ENCODE measurements at places on chromosomes 1 and 21.

GRCh38 chr21:35482933-35483662 is 434.0 kb upstream of the RUNX1 start:
- no peak overlapping the region for H3K27ac ChIP-seq
- H3K4me3 ChIP-seq, result no peak overlapping the region
- H3K27me3 ChIP-seq, result peaks cover 9% of the 10 kb centered on the region
- peaks cover 12% of the 10 kb centered on the region for H3K4me1 ChIP-seq
- no peak for DNase-seq

- H3K4me1 ChIP-seq, result no peaks in the 10 kb centered on the region
- no peak for DNase-seq
- H3K27me3 ChIP-seq, result peaks cover 27% of the 10 kb centered on the region
- no peak overlapping the region for H3K27ac ChIP-seq
- no peaks in the 10 kb centered on the region for H3K36me3 ChIP-seq
- no peak overlapping the region for H3K4me3 ChIP-seq
Measured at GRCh38 chr1:116087628-116088027, 23.6 kb upstream of the MAB21L3 start.

- peaks cover 47% of the 10 kb centered on the region for H3K36me3 ChIP-seq
- H3K27me3 ChIP-seq, result no peaks in the 10 kb centered on the region
- H3K27ac ChIP-seq, result peak overlapping the region; percentile 27
Measured at GRCh38 chr1:203644661-203645510, 18.3 kb downstream of the ATP2B4 start.

- no peak overlapping the region for H3K4me3 ChIP-seq
- no peak for DNase-seq
- no peaks in the 10 kb centered on the region for H3K27me3 ChIP-seq
- no peak overlapping the region for H3K27ac ChIP-seq
- peaks cover 19% of the 10 kb centered on the region for H3K36me3 ChIP-seq
- peaks cover 11% of the 10 kb centered on the region for H3K4me1 ChIP-seq
Measured at GRCh38 chr21:37165586-37165985, 92.5 kb downstream of the TTC3 start.

DNA sequence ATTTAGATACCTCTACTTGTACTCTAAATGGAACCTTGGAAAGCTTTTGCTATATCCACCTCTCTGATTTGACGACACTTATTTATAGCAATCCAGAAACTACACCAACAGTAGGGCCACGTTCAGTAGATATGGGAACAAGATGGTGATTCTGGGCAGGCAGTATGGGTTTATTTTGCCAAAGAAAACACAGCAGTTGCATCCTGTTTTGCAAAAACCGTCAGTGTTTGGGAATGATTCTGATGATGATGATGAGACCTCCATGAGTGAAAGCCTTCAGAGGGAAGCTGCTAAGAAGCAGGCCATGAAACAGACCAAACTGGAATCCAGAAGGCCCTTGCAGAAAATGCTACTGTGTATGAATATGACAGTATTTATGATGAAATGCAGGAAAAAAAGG is 41.5 kb upstream of the NEXN start:
- DNase-seq, result no peak
- no peaks in the 10 kb centered on the region for H3K27me3 ChIP-seq

GRCh38 chr1:54980046-54980527 is 341 bp upstream of the TMEM61 start:
- H3K27ac ChIP-seq, result no peak overlapping the region
- peaks cover 52% of the 10 kb centered on the region for H3K27me3 ChIP-seq
- no peaks in the 10 kb centered on the region for H3K4me1 ChIP-seq
- H3K36me3 ChIP-seq, result no peaks in the 10 kb centered on the region
- DNase-seq, result no peak

DNA sequence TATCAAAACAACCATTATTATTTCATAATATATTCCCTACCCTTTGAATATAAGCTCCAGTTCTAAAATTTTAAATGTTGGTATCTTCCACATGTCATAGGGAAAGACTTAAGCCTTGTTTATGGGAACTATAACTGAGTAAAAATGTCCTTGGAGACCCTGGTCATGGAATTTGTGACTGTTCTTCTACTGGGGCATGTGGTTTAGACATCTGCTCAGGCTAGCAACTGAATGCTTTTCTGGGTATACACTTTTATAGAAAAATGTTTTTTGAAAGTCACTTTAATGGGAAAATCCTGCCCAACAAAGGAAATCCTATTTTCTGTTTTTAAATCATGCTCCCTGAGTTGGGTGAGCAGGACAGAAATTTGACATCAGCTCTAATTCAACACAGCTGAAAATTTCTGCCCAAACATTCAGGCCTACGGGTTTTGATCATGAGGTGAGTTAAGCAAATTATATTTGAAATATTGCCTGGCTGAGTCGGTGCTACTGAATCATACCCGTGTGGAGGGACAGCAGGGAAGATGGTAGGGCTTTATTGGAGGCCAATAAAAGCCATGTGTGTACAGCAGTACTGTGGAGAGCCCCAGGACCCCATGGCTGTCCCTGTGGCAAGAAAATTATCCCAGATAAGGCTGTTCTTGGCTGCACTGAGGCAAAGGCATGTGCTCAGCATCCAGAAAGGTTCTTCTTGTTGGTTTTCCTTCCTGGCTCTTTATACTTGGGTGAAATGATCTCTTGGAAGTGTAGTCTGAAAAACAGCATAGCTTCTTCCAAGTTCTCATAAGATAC is 391.8 kb downstream of the DISC1 start:
- H3K36me3 ChIP-seq, result no peaks in the 10 kb centered on the region
- no peaks in the 10 kb centered on the region for H3K4me1 ChIP-seq
- no peak for DNase-seq
- H3K27me3 ChIP-seq, result no peaks in the 10 kb centered on the region
- H3K4me3 ChIP-seq, result no peak overlapping the region

- peaks cover 22% of the 10 kb centered on the region for H3K36me3 ChIP-seq
- H3K27ac ChIP-seq, result peak overlapping the region; percentile 94
- no peak for DNase-seq
- no peaks in the 10 kb centered on the region for H3K27me3 ChIP-seq
- H3K4me1 ChIP-seq, result peaks cover 42% of the 10 kb centered on the region
Measured at GRCh38 chr1:160538985-160539651, 16.1 kb upstream of the SLAMF6 start.

DNA sequence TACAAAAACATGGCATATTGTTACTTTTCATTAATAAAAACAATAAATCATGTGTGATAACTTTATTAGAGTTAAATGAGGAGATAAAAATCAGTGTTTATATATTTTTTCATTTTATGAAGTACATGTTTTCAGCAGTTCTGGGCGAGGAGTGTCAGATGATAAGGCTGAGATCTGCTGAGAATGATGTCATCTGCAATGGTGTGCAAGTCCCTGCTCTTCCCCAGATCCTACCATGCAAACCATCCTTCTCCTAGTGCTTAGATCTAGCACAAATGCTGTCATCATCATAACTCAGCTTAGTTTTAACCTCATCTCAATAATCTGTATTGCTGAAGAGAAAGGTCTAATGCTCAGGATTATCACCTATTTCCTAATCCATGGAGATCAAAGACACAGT is 214.4 kb upstream of the DAB1 start:
- H3K27me3 ChIP-seq, result peaks cover 2% of the 10 kb centered on the region
- no peak overlapping the region for H3K4me3 ChIP-seq
- H3K4me1 ChIP-seq, result no peaks in the 10 kb centered on the region
- no peak overlapping the region for H3K27ac ChIP-seq
- no peak for DNase-seq
- H3K36me3 ChIP-seq, result no peaks in the 10 kb centered on the region

DNA sequence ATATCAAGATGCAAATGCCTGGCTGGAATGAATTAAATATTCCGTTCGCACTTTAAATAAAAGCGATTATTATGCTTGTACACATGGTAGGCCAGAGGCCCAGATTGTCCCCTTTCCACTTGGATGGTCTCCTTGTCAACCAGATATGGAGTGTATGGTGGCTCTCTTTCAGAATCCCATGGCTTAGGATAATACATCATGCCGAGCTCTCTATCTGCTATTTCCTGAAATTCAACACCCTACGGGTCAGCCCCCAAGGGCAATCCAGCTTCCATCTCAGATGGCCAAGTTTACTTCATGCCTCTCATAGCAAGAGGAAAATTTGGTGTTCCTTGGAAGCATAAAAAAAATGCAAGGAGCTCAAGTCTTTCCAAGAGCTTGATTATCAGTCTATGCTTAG is 25.4 kb upstream of the FMO1 start:
- no peak for DNase-seq
- H3K27me3 ChIP-seq, result peaks cover 3% of the 10 kb centered on the region
- H3K4me3 ChIP-seq, result no peak overlapping the region

- no peak overlapping the region for H3K27ac ChIP-seq
- no peak for DNase-seq
- H3K4me1 ChIP-seq, result peaks cover 53% of the 10 kb centered on the region
- H3K36me3 ChIP-seq, result peaks cover 4% of the 10 kb centered on the region
- no peaks in the 10 kb centered on the region for H3K27me3 ChIP-seq
- no peak overlapping the region for H3K4me3 ChIP-seq
Measured at GRCh38 chr1:77671836-77672235, 10.6 kb downstream of the ZZZ3 start.

GRCh38 chr1:157639800-157640199 is 41.9 kb upstream of the FCRL4 start:
- H3K4me1 ChIP-seq, result no peaks in the 10 kb centered on the region
- peaks cover under 1% of the 10 kb centered on the region for H3K27me3 ChIP-seq
- no peak overlapping the region for H3K27ac ChIP-seq
- no peaks in the 10 kb centered on the region for H3K36me3 ChIP-seq
- no peak for DNase-seq

DNA sequence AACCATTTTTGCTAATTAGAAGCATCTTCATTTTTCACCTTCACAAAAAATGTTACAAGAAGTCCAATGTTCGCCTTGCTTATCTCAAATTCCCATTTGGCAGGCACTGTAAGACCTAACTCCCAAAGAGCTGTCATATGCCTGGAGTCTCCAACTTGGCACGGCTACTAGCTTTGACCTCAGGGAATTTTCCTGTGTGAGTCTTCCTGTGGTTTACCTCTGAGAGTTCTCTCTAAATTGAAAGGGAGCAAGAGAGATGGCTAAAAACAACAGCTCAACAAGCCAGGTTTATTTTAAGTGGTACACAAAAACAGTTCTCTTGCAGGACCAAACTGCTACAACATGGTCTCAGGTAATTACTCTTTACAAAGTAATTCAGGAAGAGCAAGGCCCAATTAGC is 756.0 kb upstream of the ADGRL2 start:
- H3K27ac ChIP-seq, result no peak overlapping the region
- H3K4me1 ChIP-seq, result no peaks in the 10 kb centered on the region
- DNase-seq, result no peak

- H3K4me1 ChIP-seq, result no peaks in the 10 kb centered on the region
- no peak overlapping the region for H3K27ac ChIP-seq
- DNase-seq, result no peak
- H3K4me3 ChIP-seq, result no peak overlapping the region
Measured at GRCh38 chr1:17986156-17986555, 121.4 kb upstream of the IGSF21 start.

GRCh38 chr1:44543786-44544185 is 130.5 kb downstream of the TMEM53 start:
- H3K4me1 ChIP-seq, result no peaks in the 10 kb centered on the region
- peaks cover 10% of the 10 kb centered on the region for H3K27me3 ChIP-seq
- H3K36me3 ChIP-seq, result no peaks in the 10 kb centered on the region

GRCh38 chr1:27492796-27493195 is 2.8 kb upstream of the WASF2 start:
- H3K27me3 ChIP-seq, result no peaks in the 10 kb centered on the region
- H3K4me1 ChIP-seq, result peaks cover 43% of the 10 kb centered on the region
- H3K27ac ChIP-seq, result peak overlapping the region; percentile 34
- H3K4me3 ChIP-seq, result no peak overlapping the region
- peaks cover 9% of the 10 kb centered on the region for H3K36me3 ChIP-seq

DNA sequence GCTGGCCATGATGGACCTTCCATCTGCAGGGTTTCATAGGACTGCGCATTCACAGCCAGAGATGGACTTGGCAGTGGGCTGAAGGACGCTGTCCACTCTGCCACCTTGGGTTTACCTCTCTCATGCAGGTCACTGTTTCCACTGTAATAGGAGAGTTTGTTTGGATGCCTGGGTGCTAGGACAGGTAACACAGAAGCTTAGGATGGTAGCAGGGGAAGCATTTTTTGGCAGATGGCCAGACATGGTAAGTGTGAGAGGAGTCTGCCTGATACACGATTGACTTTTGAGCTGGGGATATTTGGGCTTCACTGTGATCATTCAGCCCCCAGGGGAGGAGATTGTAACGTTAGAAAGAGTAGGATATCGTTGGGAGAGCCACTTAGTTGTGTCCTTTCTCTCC is 11.8 kb downstream of the PSEN2 start:
- H3K4me1 ChIP-seq, result peaks cover 60% of the 10 kb centered on the region
- peaks cover 4% of the 10 kb centered on the region for H3K36me3 ChIP-seq
- no peaks in the 10 kb centered on the region for H3K27me3 ChIP-seq
- H3K27ac ChIP-seq, result peak overlapping the region; percentile 91
- DNase-seq, result peak; percentile 41
- H3K4me3 ChIP-seq, result peak overlapping the region; percentile 51

DNA sequence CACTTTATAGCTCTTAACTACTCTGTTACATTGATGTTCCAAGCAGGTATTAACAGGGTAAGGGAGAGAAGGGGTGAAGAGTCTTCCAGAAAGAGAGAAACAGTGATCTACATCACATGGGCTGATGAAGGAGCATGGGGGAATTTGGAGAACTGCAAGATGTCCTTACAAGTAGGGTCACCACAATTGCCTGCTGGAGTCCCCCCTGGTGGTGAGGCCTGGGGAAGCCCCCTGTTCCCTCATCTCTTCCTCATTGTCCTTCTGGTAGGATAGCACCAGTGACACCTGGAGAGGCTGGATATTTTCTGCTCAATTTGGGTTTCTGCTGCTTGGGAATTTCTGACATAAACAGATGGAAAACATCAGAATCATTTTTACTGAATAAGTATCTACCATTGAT is 126.6 kb downstream of the RUNX1 start:
- peaks cover 40% of the 10 kb centered on the region for H3K36me3 ChIP-seq
- H3K4me1 ChIP-seq, result peaks cover 34% of the 10 kb centered on the region
- H3K27ac ChIP-seq, result no peak overlapping the region
- no peak overlapping the region for H3K4me3 ChIP-seq
- DNase-seq, result no peak
- H3K27me3 ChIP-seq, result no peaks in the 10 kb centered on the region

Data from activated CD4-positive, alpha-beta T cell treated with anti-CD3 and anti-CD28 coated beads, Interleukin-2, amount 10 ng/mL, durations not matched to agents 7 days and 5 days (primary cell).